T-helper 17 cell (primary cell): ENCODE measurements at places on chromosomes 5 and 9. TPM values are rescaled to one million over a fixed set of nuclear protein-coding genes. Genes with fewer than 3 reads are reported as not detected.
A peak's percentile ranks its signal among the peaks of the same experiment; 100 is the strongest.

The SLC34A1 gene
- total RNA-seq: 0.40 TPM

DNA sequence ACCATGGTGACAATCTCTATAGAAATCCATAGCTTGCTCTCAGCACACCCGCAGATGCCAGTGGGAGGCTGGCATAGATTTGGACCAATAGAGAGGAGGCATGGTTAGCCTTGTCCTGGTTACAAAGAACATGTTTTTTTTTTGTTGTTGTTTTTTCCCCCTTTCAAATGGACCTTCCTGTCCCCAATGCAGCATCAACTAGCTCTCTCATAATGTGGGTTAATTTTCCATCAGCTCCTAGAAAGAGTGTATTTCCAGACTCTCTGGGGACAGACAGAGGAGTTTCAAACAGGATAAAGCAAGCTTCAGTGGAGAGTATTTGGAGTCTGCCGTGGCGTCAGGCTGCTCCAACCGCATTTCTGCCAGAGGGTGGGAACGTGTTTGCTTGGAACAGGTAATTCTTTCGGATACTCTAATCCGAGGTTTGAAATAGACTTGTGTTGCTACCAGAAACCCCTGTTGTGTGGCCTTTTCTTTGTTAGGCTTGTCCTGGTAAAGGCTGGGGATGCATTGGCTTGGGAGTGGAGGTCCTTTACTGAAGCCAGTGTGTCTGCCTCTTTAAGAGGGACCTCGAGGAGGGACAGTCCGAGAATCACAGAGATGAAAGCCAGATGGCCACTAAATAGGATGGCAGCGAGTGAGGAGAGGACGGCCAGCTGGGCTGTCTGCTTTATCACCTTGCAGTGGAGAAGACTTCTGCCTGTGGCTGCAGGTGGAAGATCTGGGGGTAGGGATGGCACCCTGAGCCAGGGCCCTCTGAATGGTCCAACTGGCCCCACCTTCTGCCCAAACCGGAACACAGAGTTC is 130.5 kb upstream of the CPEB4 start:
- no peak overlapping the region for H3K27ac ChIP-seq
- no peaks in the 10 kb centered on the region for H3K4me1 ChIP-seq
- H3K27me3 ChIP-seq: no peaks in the 10 kb centered on the region
- DNase-seq: no peak

- DNase-seq: no peak
- H3K36me3 ChIP-seq: no peaks in the 10 kb centered on the region
- H3K4me3 ChIP-seq: no peak overlapping the region
- H3K4me1 ChIP-seq: no peaks in the 10 kb centered on the region
- H3K27ac ChIP-seq: no peak overlapping the region
Measured at GRCh38 chr5:178472138-178472537, 118.1 kb downstream of the COL23A1 start.

The PRR7 gene
- total RNA-seq: 40.1 TPM

The RIMOC1 gene
- total RNA-seq: 13.8 TPM

DNA sequence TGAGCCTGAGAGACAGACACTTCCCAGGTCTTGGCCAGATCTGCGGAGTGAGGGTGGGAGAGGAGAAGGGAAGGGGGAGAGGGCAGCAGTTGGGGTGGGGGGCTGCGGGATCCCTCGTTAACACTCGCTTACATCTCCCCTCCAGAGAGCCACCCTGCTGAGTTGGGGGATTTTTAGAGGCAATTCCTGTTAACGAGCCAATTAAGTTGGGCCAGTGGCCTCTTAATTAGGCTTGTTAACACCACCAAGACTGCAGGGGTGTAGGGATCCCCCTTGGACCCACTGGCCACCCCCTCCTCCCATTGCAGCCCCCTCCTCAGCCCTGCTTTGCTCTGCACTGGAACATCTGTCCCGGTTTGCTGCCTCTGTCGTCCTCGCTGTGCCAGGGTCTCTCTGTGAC is 23.7 kb downstream of the CNTFR start:
- H3K27ac ChIP-seq: no peak overlapping the region
- peaks cover 4% of the 10 kb centered on the region for H3K4me1 ChIP-seq
- DNase-seq: no peak

DNA sequence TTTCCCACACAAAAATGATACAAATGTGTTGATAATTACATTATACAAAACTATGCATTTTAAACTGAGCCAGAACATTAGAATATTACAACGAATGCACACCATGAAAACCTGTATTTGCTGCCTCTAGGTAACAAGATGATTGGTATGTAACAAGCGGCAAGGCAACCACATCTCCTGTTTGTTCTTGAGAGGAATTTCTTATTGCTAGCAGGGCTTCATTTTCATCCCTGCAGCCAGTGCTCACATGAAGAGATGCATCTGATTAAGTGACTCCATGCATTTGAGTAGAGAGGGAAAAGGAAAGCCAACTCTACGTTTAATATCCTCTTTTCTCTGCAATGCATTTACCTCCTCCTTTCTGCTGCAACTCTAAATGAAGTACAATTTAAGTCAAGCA is 36.6 kb downstream of the FRMD3 start:
- H3K4me3 ChIP-seq: no peak overlapping the region
- no peaks in the 10 kb centered on the region for H3K36me3 ChIP-seq
- H3K27me3 ChIP-seq: no peaks in the 10 kb centered on the region
- no peak for DNase-seq

DNA sequence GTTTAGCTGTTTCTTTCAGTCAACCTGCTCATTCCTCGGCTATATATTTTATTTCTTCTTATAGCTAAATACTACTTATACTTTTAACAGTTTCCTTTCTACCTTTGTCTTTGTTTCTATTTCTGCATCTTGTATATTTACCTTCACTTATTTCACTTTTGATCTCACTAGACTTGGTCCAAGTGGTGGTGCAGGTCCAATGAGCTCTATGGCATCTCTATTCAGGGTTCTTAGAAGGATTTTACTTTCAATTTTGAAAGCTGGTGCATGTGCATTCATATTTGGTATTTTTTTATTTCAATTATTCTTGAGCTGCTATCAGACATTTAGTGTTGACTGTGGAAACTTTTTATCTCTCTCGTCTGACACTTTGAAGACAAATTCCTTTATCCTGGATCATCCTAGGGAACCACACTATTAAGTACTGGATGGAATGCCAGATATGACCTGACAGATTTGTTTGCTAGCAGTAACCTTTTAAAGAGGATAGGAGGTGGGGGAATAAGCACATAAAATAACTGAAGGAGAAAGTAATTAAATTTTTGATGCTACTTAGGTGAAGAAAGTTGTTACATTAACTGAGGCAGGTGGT is 123.1 kb upstream of the PJA2 start:
- peaks cover 2% of the 10 kb centered on the region for H3K36me3 ChIP-seq
- DNase-seq: no peak
- peaks cover 18% of the 10 kb centered on the region for H3K27me3 ChIP-seq
- H3K27ac ChIP-seq: no peak overlapping the region

The PELO gene
- 8.1 TPM for total RNA-seq

The MATR3 gene
- 325 TPM for total RNA-seq

DNA sequence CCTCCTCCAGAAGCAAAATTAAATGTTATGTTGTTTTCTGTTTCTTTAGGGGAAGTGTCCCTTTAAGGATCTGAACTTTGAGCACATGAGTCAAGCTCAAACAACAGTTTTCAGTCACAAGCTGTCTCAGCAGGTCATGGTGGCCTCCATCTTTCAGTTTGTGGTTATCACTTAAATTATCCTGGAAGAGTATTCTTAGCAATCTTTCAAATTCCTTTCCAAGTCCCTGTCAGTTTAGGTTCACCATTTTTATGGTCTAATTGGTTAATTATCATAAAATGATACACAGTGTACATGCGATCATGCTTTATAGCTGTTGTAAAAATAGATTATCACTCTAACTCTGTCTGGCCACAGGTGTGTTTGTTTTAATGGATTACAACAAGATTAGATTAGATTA is 43.1 kb upstream of the SELENOP start:
- H3K36me3 ChIP-seq: no peaks in the 10 kb centered on the region
- DNase-seq: no peak
- H3K27ac ChIP-seq: no peak overlapping the region
- H3K4me3 ChIP-seq: no peak overlapping the region

DNA sequence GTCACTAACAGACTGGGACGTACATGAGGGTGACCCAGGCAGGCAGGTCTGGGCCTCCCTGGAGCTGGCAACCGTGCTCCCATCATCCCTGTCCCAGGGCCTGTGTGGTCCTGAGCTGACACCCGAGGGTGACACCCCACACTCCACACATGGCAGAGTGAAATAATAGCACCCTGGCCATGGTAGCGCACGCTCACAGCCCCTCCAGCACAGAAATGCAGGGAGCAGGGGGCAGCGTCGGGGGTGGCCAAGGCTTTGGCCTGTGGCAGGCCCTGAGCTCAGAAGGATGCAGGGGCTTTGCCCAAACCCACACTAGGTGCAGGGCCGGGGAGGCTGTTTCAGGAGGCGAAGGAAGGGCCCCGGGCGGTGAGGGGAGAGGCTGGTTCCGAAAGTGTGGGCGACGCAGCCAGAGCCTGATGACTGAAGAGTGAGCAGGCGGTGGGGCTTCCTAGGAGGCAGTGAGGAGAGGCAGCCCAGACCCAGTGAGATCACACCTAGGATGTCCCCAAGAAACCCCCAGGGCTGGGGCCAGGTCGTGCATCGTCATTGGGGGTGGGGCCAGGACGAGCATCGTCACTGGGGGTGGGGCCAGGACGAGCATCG is 12.9 kb downstream of the OR2V2 start:
- H3K27me3 ChIP-seq: peaks cover 45% of the 10 kb centered on the region
- peak; percentile 71 for DNase-seq
- H3K4me1 ChIP-seq: peaks cover 21% of the 10 kb centered on the region
- H3K4me3 ChIP-seq: peak overlapping the region; percentile 88
- H3K36me3 ChIP-seq: peaks cover 7% of the 10 kb centered on the region
- peak overlapping the region; percentile 96 for H3K27ac ChIP-seq

The PAEP gene
- not detected for total RNA-seq

The CNTRL gene
- 81.1 TPM for total RNA-seq

The SRA1 gene
- total RNA-seq: 33.2 TPM

The PCDHGB4 gene
- total RNA-seq: 0.10 TPM

GRCh38 chr5:169978714-169979113 is 1.6 kb downstream of the INSYN2B start:
- H3K27me3 ChIP-seq: no peaks in the 10 kb centered on the region
- no peak overlapping the region for H3K4me3 ChIP-seq
- H3K4me1 ChIP-seq: peaks cover 9% of the 10 kb centered on the region
- no peak for DNase-seq
- H3K27ac ChIP-seq: no peak overlapping the region

DNA sequence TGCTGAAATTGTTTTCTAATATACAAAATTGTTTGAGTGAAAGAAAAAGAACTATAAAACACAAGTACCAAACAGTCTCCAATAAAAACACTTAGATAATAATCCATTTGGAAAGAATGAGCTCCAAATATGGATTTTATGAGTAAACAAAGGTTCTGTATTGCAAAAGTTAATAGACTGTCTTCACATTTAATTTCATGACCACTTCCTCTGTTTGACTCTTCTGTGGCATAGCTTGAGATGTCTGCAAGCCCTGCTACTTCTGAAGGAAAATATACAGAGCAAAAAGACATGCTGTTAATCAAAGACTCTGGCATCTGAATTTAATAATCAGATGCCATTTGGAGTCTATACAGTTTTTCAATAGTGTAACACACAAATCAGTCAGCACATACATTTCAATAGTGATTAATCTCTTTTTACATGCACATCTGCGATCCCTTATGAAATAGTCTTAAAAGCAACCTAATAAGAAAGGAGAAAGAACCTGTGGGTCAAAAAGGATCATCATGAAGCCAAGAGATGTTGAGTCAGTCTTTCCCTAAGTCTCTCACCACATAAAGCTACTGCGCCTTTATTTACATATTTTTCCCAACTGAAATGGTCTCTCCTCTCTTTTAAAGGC is 165.4 kb upstream of the LHFPL2 start:
- peaks cover 7% of the 10 kb centered on the region for H3K4me1 ChIP-seq
- no peak overlapping the region for H3K4me3 ChIP-seq
- H3K27ac ChIP-seq: no peak overlapping the region
- H3K36me3 ChIP-seq: peaks cover 2% of the 10 kb centered on the region
- no peak for DNase-seq

DNA sequence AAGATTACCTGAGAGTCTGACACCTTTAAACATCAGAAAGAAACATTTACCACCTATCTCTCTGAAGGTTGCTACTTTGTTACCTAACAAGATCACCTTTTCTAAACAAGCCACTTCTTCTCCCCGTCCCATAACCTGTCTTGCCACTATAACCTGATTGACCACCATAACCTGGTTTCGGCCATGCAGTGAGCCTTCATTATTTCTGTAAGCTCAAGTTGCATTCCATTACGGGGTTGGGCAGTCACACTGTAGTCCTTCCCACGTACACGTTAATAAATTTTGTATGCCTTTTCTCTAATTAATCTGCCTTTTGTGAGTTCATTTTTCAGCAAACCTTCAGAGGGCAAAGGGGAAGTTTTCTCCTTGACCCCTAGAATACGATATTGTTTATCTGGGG is 28.0 kb upstream of the CCNG1 start:
- H3K36me3 ChIP-seq: no peaks in the 10 kb centered on the region
- DNase-seq: no peak
- H3K27me3 ChIP-seq: peaks cover 33% of the 10 kb centered on the region
- no peak overlapping the region for H3K27ac ChIP-seq

DNA sequence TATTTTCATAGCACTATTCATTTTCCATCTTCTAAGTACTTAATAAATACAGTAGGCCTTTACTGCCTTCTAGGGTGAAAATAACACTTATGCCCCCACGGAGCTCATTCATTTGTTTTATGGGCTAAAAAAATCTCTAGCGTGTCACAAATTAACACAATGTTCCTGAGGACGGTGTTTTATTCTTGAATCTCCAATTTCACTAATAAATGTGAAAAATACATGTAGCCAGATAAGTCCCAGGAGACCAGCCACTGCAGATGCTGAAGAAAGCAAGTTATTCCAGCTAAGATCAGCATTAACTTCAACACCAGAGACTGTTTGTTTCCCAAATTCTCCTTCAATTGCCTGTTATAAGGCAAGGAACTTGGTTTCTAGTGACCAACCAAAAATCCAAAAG is 102.3 kb downstream of the MARCHF3 start:
- peaks cover 5% of the 10 kb centered on the region for H3K36me3 ChIP-seq
- no peak for DNase-seq
- H3K27me3 ChIP-seq: no peaks in the 10 kb centered on the region
- H3K4me3 ChIP-seq: no peak overlapping the region
- H3K4me1 ChIP-seq: peaks cover 6% of the 10 kb centered on the region

The SLC45A2 gene
- total RNA-seq: not detected

DNA sequence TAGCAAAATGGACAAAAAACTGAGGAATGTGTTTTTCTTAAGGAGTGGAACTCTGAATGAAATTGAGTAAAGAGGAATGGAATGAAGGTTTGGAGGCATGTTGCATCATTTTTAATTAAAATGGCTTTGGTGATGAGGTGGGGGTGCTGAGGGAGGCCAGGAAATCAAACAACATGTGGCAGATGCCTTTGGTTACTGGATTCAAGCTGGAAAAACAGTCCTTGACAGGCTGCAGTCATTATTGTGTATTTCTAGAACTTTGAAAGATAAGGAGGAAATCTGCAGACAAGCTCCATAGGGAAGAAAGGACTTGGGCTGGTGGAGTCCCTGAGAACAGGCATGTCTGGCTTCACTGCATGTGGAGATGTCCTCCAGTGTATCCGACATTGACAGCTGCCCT is 203.5 kb upstream of the HAPLN1 start:
- no peak overlapping the region for H3K4me3 ChIP-seq
- H3K36me3 ChIP-seq: no peaks in the 10 kb centered on the region

- H3K4me1 ChIP-seq: peaks cover 11% of the 10 kb centered on the region
- H3K36me3 ChIP-seq: peaks cover 3% of the 10 kb centered on the region
- no peak overlapping the region for H3K4me3 ChIP-seq
- H3K27ac ChIP-seq: no peak overlapping the region
Measured at GRCh38 chr5:127320032-127320965, 29.7 kb downstream of the MEGF10 start.
